Large intestine (tissue), 12 donors: ENCODE measurements at places on chromosomes 7 and 10. TPM values are rescaled to one million over a fixed set of nuclear protein-coding genes. Genes with fewer than 3 reads are reported as not detected.

- H3K4me1 ChIP-seq: no peaks in the 10 kb centered on the region
- DNase-seq: no peak
- H3K27me3 ChIP-seq: no peaks in the 10 kb centered on the region
These were observed 67.0 kb downstream of the ATE1 start for GRCh38 chr10:121860810-121861209.

GRCh38 chr10:76324283-76324682 is 892.9 kb downstream of the LRMDA start:
- no peaks in the 10 kb centered on the region for H3K36me3 ChIP-seq
- H3K27ac ChIP-seq: no peak overlapping the region
- H3K4me3 ChIP-seq: no peak overlapping the region

DNA sequence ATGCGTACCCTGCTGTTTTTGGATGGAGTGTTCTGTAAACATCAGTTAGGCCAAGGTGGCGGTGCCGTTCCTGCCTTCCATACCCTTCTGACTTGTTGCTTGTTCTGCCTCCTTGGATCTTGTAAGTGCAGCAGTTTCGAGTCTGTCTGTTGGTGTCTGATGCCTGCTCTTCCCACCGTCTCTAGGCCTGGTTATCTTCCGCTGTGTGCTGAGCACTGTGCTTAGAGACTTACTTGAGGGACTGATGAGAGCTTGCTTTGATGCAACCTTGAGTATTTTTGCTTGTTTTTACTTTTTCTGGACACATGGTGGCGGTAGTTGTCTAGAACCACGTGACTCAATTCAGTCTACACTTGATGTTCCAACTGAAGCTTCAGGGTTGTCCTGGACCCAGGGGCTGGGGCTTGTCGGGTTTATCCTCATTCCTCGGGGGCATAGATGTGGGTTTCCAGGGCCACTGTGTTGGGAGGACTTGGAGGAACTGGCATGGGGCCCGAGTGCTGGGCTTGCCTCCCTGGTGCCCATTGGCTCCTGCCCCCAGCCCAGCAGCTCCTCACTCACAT is 14.4 kb upstream of the SPRN start:
- no peak overlapping the region for H3K4me3 ChIP-seq
- H3K27me3 ChIP-seq: no peaks in the 10 kb centered on the region
- no peaks in the 10 kb centered on the region for H3K4me1 ChIP-seq
- H3K36me3 ChIP-seq: no peaks in the 10 kb centered on the region
- no peak overlapping the region for H3K27ac ChIP-seq

DNA sequence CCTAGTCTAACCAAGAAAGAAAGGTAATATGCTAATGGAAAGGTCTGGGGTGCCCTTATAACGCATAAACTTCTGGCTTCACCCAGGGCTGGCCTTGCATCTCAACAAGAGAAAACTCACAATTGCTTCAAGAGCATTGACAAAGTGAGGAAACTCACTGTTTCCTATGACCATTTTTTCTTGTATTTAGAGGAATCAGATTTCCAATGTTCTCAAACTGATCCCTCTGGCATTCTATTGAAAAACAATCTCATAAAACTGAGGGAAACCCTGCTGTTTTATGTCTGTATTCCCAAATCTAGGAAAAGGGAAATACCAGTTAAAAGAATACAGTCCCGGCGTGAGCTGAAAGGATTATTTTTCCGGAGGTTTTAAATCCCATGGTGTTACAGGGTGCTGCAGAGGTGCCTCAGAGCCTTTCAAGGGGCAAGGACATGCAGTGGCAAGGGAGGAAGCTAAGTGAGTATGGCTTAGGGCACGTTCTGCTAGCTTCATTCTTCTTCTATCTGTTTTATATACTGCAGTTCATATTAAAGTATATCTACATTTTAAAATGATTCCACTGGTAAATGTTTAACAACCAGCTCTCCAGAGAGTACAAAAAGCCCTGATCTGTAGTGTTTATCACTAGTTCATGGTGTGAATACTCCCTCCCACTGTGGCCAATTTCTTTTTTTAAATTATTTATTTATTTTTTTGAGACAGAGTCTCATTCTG is 68.7 kb downstream of the CAV1 start:
- H3K36me3 ChIP-seq: no peaks in the 10 kb centered on the region
- DNase-seq: no peak
- no peak overlapping the region for H3K27ac ChIP-seq
- peaks cover 3% of the 10 kb centered on the region for H3K4me1 ChIP-seq

DNA sequence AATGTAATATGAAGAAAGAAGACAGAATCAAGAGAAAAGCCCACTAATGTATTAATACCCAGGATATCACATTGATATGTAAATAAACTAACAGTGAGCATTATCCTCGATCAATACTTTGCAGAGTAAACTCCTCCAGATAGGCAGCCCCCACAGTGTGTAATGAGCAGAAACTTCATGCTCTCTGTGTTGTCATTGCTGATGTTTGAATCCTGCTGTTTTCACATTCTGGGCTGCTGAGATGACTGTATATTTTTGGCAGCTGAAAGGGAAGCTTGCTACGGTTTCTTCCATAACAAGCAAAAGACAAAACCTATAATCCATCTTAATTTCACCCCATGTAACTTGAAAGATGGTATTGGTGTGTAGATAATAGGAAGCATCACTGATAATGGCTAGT is 15.3 kb upstream of the THSD7A start:
- no peaks in the 10 kb centered on the region for H3K4me1 ChIP-seq
- no peaks in the 10 kb centered on the region for H3K27me3 ChIP-seq
- H3K4me3 ChIP-seq: no peak overlapping the region
- no peak overlapping the region for H3K27ac ChIP-seq
- no peak for DNase-seq

MEOX2 gene
- 3.3 TPM for polyA plus RNA-seq

DPYSL4 gene
- polyA plus RNA-seq: 4.6 TPM
